ENCODE measurements at places on chromosomes 7 and 10. TPM values are rescaled to one million over a fixed set of nuclear protein-coding genes. Genes with fewer than 3 reads are reported as not detected.
A peak's percentile ranks its signal among the peaks of the same experiment; 100 is the strongest.

DNA sequence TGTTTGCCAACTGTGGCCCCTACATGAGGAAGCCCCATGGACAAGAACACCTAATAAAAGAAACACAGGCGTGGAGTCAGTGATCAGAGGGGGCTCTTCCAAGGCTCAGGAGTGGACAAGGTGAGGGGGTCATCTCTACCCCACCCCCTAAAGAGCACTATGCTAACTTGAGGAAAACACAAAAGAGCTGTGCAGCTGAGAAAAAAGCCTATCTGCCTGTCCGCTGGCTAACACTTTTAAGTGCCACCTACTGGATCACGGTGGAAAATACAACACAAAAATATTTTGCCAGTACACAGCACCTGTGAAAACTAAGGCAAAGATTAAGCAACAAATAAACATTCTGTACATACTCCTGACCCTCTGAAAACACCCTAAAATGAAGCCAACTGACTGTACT is 53.1 kb upstream of the COBL start:
- H3K4me1 ChIP-seq: no peaks in the 10 kb centered on the region
- H3K36me3 ChIP-seq: no peaks in the 10 kb centered on the region
- no peak overlapping the region for H3K4me3 ChIP-seq
- H3K27ac ChIP-seq: no peak overlapping the region
- DNase-seq: no peak

- peak overlapping the region; percentile 93 for H3K4me3 ChIP-seq
- peaks cover 3% of the 10 kb centered on the region for H3K36me3 ChIP-seq
- H3K4me1 ChIP-seq: peaks cover 24% of the 10 kb centered on the region
- H3K27me3 ChIP-seq: no peaks in the 10 kb centered on the region
- DNase-seq: peak; percentile 23
- peak overlapping the region; percentile 93 for H3K27ac ChIP-seq
Observed at GRCh38 chr7:135661311-135662122, 797 bp upstream of the STMP1 start.

- H3K27me3 ChIP-seq: no peaks in the 10 kb centered on the region
- H3K36me3 ChIP-seq: no peaks in the 10 kb centered on the region
- peak overlapping the region; percentile 89 for H3K4me3 ChIP-seq
Observed at GRCh38 chr7:100604028-100604975, 2.1 kb downstream of the PCOLCE start.

- H3K4me3 ChIP-seq: no peak overlapping the region
- DNase-seq: no peak
- no peaks in the 10 kb centered on the region for H3K36me3 ChIP-seq
- no peaks in the 10 kb centered on the region for H3K4me1 ChIP-seq
- H3K27me3 ChIP-seq: no peaks in the 10 kb centered on the region
Observed at GRCh38 chr7:158074896-158075632, 512.6 kb downstream of the PTPRN2 start.

DNA sequence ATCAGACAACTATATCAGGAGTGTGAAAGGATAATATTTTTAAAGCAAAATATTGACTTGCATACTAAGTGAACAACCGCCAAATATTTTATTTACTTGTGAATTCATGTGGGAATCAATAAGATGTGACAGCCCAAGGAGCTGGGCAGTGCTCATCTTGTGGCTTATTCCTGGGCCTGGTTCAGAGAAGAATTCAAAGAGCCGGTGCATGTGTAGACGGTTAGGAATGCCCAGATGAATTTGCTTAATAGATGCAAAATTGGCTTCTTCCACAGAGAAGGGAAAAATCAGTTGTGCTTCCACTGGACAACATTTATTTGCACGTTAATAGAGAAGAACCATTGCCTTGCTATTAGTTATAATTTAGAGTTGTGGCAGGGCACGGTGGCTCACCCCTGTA is 4.4 kb downstream of the MYL7 start:
- H3K4me3 ChIP-seq: no peak overlapping the region
- no peaks in the 10 kb centered on the region for H3K4me1 ChIP-seq

DNA sequence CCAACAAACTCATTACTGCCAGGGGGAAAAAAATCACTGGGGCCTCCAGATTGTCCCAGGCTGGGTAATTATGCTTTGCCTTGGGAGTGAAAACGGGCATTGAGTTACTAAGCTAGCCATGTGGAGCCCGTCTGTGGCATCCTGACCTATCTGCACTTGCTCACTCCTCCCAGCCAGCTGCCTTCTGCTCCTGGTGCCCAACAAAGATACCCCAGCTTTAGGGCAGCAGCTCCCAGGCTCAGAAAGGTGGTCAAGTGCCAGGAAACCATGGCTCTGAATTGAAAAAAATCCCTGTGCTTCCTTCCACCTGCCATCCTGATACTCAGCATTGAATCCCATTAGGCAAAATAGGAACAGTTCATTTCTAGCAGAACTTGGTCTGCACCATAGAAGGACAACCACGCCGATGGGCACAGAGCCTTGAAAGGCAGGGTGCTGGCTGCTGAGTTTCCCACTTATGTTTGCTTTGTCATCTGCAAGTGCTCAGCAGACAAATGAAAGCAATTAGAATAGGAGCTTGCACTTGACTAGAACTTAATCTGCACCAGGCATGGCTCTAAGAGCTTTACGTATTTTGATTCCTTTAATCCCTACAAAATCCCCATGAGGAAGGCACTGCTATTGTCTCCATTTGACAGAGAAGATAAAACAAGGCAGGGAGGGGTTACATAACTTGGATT is 42.8 kb downstream of the HSPA12A start:
- no peaks in the 10 kb centered on the region for H3K27me3 ChIP-seq
- H3K27ac ChIP-seq: no peak overlapping the region
- H3K4me1 ChIP-seq: no peaks in the 10 kb centered on the region
- no peak for DNase-seq

GRCh38 chr7:86939197-86939814 is 120.1 kb downstream of the ELAPOR2 start:
- H3K27me3 ChIP-seq: no peaks in the 10 kb centered on the region
- H3K4me3 ChIP-seq: no peak overlapping the region
- H3K36me3 ChIP-seq: peaks cover 2% of the 10 kb centered on the region
- peaks cover 9% of the 10 kb centered on the region for H3K4me1 ChIP-seq
- H3K27ac ChIP-seq: no peak overlapping the region

DNA sequence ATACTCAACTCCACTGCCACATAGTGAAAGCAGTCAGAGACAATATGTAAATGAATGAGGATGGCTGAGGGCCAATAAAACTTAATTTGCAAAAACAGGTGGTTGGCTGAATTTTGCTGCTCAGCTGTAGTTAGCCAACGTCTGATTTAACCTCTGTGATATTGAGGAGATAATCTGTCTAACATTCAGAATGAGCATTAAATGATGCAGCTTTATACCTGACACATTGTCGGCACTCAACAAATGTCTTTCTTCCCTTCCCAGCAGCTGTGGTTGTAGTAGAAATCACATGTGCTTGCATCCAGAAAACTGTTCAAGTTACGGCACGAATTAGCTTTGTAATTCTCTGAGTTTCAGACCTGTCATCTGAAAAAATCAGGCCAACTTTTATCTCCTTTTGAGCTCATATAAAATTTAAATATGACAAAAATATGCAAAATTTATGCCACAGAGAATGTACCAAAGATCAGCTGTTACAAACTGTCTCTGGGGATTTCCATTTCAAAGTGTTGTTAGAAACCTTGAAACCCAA is 1239.7 kb downstream of the GATA3 start:
- H3K27ac ChIP-seq: no peak overlapping the region
- no peaks in the 10 kb centered on the region for H3K36me3 ChIP-seq
- DNase-seq: no peak
- H3K4me1 ChIP-seq: no peaks in the 10 kb centered on the region
- H3K4me3 ChIP-seq: no peak overlapping the region
- no peaks in the 10 kb centered on the region for H3K27me3 ChIP-seq

DNA sequence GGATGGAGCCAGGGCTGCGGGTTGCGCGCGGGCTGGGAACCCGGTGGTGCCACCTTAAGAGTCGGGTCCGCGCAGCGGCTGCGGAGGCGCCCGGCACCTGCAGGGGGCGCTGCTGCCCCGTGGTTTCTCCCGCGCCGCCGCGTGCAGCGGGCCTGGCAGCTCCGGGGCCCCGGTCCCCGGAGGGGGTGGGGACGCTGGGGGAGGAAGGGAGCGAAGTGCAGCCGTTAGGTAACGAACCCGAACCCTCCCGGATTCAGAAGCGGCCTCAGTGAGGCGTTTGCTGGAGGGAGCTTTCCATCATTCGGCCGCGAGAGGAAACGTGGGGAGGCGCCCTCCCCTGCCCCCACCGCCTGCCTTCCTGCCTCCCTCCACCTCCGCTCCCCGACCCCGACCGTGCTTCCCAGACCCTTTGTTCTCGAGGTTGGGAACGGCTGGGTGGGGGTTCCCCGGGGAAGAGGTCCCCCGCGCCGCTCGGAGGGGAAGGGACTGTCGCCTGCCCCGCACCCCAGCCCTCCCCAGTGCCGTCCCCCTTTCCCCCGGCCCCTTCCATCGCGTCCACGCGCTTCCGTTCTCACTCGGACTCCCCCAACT is 29.6 kb downstream of the SKIDA1 start:
- peaks cover 30% of the 10 kb centered on the region for H3K4me1 ChIP-seq
- peak; percentile 87 for DNase-seq
- peak overlapping the region; percentile 74 for H3K4me3 ChIP-seq
- peaks cover 7% of the 10 kb centered on the region for H3K27me3 ChIP-seq

DNA sequence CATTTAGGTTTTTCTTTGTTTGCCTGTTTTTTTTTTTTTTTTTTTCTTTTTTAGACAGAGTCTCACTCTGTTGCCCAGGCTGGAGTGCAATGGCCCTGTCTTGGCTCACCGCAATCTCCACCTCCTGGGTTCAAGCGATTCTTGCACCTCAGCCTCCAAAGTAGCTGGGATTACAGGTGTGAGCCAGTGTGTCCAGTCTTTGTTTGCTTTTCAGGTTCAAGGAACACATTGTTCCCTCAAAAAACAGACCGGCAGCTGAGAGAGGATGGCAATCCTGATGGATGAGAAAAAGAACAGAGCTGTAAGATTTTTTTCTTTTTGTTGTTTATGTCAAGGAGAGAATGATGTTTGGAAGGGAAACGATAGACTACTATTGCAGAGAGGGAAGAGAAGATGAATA is 23.3 kb upstream of the RHOBTB1 start:
- DNase-seq: no peak
- no peaks in the 10 kb centered on the region for H3K36me3 ChIP-seq
- H3K27me3 ChIP-seq: no peaks in the 10 kb centered on the region
- no peak overlapping the region for H3K27ac ChIP-seq
- H3K4me1 ChIP-seq: peaks cover 8% of the 10 kb centered on the region

HOXA2 gene
- 2.1 TPM for total RNA-seq

UCMA gene
- not detected for total RNA-seq

PAX4 gene
- total RNA-seq: not detected

FFAR4 gene
- total RNA-seq: 6.7 TPM

PNLIPRP2 gene
- total RNA-seq: not detected

JAKMIP3 gene
- total RNA-seq: 0.26 TPM

ALKBH4 gene
- 15.7 TPM for total RNA-seq
